ENCODE measurements at places on chromosomes 2 and 18.

GRCh38 chr18:13592246-13592645, 134.1 kb downstream of the FAM210A start:
- no peak for DNase-seq

- no peak for DNase-seq
Observed at GRCh38 chr18:26812462-26812861, 53.0 kb downstream of the AQP4 start.

GRCh38 chr2:8392098-8392866, 289.6 kb upstream of the ID2 start:
- DNase-seq: no peak

GRCh38 chr2:19038071-19039015, 320.1 kb downstream of the OSR1 start:
- no peak for DNase-seq

DNA sequence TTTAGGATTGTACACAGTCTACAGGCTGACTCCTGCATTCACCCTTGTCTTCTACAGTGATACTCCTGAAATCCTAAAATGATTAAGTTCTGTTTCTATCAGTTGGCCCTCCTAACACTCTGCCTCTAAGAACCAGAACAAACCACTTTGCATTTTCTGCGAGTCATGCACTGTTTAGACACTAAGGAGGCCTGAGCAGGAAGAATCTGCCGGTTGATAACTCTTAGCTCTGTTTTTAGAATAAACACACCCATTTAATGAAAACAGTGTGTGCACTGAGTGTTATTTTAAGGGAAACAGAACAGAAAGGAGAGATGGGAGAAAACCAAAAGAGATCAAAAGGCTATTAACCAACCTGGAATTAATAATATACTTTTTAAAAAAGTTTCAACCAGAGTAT, 22.9 kb upstream of the SSB start:
- DNase-seq: no peak

DNA sequence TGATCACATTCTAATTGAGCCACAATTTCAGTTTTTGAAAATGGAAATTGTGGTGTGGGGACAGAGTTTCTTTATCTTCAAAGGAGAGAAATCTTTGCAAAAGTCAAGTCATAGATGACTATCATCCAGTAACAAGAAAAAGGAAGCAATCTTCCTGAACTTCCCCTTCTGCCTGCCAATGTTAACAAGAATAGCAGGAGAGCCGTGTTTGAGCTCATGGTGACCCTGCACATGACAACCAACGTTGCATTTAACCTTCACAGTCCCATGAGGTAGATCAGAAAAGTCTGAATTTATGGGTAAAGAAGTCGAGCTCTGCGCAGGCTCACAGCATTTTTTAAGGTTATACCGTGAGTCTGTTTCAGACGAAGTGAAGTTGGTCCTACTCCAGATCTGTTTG, 454.9 kb downstream of the LPIN1 start:
- DNase-seq: no peak

DNA sequence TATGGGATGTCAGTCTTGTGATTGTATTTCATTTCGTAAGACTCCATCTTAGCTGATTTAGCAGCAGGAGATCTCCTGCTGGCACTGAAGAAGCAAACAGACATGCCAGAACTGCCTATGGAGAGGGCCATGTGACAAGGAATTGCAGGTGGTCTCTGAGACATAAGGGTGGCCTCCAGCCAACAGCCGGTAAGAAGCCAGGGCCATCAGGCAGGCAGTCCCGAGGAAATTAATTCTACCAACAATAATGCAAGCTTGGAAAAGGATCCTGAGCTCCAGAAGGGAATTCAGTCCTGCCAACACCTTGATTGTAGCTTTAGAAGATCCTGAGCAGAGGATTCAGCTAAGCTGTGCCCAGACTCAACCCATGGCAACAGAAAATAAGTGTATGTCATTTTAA, 87.1 kb upstream of the DNAJC10 start:
- DNase-seq: no peak

- DNase-seq: no peak
Observed at GRCh38 chr2:31197166-31197565, 20.1 kb downstream of the CAPN14 start.

DNA sequence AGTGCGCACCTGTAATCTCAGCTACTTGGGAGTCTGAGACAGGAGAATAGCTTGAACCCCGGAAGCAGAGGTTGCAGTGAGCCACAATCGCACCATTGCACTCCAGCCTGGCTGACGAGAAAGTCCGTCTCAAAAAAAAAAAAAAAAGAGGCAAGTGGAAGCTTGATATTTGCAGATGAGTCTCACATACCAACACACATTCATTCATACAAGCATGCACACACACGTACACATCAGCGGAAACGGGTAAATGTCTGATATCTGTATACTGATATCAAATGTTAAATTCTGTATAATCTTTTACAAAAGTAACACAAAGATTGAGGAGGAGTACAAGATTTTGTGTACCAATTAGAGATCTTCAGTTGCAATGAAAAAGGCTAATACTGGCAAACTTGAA, 47.8 kb upstream of the SPOPL start:
- no peak for DNase-seq

GRCh38 chr2:108345951-108346350, 31.8 kb upstream of the SULT1C4 start:
- no peak for DNase-seq

GRCh38 chr2:235614900-235615712, 121.3 kb downstream of the AGAP1 start:
- DNase-seq: no peak

GRCh38 chr2:187934692-187935091, 357.0 kb upstream of the GULP1 start:
- no peak for DNase-seq

DNA sequence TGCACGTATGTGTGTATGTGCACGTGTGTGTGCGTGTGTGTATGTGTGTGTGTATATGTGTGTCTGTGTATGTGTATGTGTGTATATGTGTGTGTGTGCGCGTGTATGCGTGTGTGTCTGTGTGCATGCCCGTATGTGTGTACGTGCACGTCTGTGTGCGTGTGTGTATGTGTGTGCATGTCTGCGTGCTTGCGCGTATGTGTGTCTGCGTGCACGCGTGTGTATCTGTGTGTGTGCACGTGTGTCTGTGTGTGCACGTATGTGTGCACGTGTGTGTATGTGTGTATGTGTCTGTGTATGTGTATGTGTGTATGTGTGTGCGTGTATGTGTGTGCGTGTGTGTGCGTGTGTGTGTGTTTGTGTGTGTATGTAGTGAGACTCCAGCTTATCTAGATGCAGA, 97.5 kb upstream of the SPATS2L start:
- no peak for DNase-seq

DNA sequence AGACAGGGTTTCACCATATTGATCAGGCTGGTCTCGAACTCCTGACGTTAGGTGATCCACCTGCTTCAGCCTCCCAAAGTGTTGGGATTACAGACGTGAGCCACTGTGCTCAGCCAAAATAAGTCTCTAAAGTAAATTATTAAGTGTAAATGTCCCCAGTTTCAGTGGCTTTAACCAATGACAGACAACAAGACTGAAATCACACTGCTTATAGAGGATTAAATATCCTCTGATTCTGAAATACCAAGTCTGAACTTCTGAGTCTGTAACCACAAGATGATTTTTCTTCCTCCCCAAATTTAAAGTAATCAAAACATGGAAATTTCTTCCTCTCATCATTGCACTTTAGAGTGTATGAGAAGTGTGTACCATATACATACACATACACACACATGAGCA, 16.5 kb upstream of the ANKRD44 start:
- DNase-seq: no peak

GRCh38 chr2:98732430-98733051, 1.6 kb upstream of the MGAT4A start:
- no peak for DNase-seq

GRCh38 chr2:182072861-182073260, 87.2 kb downstream of the PPP1R1C start:
- DNase-seq: no peak

DNA sequence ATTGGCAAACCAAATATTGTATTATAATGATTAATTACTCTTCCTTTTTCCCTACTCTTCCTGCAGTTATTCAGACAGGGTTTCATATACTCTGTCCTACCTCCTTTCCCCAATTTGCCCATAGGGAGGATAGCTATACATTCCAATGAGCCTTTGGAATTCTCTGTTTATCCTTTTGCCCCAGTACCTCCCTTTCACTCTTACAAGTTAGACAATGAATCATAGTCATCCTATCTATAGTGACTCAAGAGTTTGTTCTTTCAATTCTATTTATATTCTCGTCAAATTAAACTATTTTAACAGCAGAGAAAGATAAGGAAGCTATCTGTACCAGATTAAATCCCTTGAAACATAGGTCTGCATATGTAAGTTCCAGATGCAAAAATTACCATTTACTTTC, 437.5 kb downstream of the NR4A2 start:
- no peak for DNase-seq

GRCh38 chr2:212076456-212076855, 462.1 kb downstream of the ERBB4 start:
- DNase-seq: no peak

DNA sequence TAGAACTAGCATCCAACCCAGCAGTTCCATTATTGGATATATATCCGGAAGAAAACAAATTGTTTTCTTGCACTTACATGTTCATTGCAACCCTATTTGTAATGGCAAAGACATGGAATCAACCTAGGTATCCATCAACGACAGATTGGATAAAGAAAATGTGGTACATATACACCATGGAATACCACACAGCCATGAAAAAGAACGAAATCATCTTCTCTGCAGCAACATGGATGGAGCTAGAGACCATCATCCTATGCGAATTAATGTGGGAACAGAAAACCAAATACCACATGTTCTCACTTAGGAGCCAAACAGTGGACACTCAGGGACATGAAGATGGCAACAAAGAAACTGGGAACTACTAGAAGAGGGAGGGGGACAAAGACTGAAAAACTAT, 352.7 kb downstream of the CDH2 start:
- no peak for DNase-seq

DNA sequence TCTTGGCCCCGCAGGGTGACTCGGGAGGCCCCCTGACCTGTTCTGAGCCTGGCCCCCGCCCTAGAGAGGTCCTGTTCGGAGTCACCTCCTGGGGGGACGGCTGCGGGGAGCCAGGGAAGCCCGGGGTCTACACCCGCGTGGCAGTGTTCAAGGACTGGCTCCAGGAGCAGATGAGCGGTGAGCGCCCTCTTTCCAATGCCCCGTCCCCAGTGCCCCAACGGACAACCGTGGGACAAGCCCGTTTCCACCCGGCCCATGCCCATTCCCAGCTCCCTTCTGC, 2.6 kb upstream of the CHRND start:
- no peak for DNase-seq

- DNase-seq: no peak
Observed at GRCh38 chr2:11652553-11652952, 17.4 kb downstream of the NTSR2 start.

DNA sequence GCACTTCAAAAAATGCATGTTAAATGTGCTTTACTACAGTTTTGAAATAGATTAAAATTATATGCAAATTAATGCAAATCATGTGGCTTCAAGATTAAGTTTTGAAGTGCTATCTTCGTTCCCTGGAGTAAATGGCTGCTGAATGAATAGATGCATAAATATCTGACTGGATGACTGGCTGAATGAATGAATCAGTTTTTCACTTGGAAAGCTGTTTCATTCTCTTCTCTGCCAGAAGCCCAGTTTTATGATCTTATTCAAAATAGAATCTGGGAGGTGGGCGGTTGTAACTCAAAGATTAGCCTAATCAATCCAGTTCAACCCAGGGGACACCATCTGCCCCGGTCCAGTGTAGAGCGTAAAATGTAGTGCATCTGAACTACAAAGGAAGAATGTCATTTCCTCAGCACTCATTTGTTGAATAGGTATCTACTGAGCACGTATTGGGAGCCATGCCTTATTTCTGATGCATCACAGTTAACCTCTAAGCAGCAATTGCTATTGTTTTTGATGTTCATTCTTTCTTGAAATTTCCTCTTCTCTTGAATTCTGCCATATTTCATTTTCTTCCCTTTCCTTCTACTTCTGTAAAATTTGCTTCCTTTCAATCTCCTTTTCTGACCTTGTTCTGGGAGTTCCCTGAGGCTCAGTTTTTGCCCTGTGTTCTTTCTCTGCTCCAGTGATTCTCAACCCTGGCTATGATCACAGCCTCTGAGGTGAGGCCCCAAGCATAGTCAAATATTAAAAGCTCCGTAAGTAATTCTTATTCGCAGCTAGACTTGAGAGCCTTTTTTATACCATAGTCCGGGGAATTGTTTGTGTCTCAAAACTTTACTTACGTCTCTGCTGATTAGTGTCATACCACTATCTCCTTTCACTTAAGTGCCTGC, 282.7 kb downstream of the PARD3B start:
- DNase-seq: no peak

Measured in NCI-H510A (cell line).